Renal cortex interstitium (tissue), 15 donors: ENCODE measurements at places on chromosomes 16 and 17.

DNA sequence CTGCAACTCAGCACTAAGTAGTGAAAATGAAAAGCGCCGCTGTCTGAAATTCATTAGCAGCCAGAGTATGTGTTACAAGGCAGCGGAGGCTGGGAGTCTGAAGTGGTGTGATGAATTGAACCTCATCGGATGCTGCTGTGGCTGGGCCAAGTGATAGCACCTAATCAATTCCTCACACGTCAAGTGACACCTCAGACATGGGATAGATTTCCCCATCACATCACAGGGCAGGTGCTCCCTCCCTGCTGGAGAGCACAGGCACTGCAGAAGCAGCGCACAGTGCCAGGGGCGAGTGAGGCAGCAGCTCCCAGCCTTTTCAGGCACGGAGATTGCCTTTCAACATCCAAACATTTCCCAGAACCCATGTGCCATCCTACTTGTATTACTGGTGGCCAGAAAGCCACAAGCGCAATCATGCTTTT is 32.2 kb downstream of the DRC3 start:
- no peak for DNase-seq

- no peak for DNase-seq
Measured at GRCh38 chr16:9965079-9965478, 217.1 kb downstream of the GRIN2A start.

DNA sequence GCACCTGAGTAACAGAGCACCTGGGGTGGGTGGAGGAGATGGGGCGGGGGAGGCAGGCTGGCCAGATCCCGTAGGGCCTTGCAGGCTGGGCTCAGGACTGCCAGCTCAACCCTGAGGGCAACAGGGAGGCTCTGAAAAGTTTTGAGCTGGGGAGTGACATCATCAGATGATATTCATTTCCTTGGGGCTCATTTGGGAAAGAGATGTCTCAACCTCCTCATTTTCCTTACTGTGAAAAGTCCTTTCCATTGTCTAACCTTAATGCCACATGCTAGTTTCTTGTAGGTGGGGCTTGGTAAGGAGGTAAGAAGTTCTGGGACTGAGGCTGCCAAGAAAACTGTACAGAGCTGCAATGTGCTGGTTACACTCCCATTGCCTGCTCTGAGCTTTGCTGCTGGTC is 3.7 kb downstream of the TNS4 start:
- no peak for DNase-seq

- no peak for DNase-seq
Measured at GRCh38 chr16:85568519-85568918, 44.6 kb upstream of the GSE1 start.

- DNase-seq = no peak
Measured at GRCh38 chr16:4217204-4218131, 24.4 kb downstream of the SRL start.

DNA sequence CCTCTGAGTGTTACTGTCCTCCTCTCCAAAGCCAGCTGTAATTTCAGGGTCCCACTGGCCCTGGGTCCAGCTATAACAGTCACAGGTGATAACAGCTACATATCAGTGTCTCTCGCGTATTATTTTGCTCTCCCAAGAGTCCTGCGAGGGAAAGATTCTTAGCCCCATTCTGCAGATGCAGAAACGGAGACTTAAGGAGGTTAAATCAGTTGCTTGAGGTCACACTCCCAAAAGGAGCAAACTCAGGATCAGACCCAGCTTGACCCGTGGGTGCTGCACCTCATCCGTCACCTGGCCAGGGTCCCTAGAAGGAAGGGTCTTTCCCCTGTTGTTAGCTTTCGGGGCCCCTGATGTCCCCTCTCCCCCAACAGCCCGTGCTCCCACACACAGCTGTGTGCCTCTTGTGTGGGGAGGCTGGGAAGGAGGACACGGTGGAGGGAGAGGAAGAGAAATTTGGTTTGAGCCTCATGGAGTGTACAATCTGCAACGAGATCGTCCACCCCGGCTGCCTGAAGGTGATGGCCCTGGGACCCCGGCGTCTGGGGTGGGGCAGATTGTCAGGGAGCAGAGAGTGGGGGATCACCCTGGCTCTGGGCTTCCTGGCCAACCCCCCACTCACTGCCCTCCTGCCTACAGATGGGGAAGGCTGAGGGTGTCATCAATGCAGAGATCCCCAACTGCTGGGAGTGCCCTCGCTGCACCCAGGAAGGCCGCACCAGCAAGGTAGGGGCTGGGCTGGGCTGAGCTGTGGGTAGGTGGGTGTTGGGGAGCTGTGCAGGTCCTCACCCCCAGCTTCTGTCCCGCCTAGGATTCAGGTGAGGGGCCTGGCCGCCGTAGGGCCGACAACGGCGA is 3.8 kb downstream of the FBXL19 start:
- DNase-seq = no peak

- DNase-seq = no peak
Measured at GRCh38 chr16:10611825-10612342, 31.5 kb upstream of the EMP2 start.

DNA sequence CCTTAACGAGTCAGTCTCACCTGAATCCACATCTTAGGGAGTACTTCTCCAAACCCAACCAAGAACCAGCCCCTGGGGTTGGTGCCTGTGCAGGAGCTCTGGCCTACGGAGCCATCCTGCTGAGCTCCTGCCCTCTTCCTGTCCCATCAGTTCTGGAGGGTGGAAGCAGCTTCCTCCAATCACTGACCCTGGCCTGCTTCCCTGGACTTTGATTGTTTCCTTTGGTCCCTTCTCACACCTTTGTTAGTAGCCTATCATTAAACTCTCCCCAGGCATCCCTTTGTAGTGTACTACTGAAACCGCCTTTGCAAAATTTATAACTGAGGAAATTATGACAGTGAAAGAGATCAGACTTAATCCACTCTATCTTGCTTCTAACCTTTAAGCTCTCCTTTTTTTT is 21.1 kb upstream of the C16orf87 start:
- no peak for DNase-seq

- peak; percentile 74 for DNase-seq
Measured at GRCh38 chr17:29291163-29291752, 2.7 kb downstream of the NUFIP2 start.

- DNase-seq = no peak
Measured at GRCh38 chr17:42249681-42250446, 26.3 kb downstream of the STAT5B start.

- no peak for DNase-seq
Measured at GRCh38 chr16:88456356-88457292, 3.5 kb downstream of the ZFPM1 start.

GRCh38 chr17:8166731-8167130 is 4.0 kb upstream of the VAMP2 start:
- no peak for DNase-seq

GRCh38 chr16:81495321-81496234 is 51.0 kb downstream of the CMIP start:
- no peak for DNase-seq

DNA sequence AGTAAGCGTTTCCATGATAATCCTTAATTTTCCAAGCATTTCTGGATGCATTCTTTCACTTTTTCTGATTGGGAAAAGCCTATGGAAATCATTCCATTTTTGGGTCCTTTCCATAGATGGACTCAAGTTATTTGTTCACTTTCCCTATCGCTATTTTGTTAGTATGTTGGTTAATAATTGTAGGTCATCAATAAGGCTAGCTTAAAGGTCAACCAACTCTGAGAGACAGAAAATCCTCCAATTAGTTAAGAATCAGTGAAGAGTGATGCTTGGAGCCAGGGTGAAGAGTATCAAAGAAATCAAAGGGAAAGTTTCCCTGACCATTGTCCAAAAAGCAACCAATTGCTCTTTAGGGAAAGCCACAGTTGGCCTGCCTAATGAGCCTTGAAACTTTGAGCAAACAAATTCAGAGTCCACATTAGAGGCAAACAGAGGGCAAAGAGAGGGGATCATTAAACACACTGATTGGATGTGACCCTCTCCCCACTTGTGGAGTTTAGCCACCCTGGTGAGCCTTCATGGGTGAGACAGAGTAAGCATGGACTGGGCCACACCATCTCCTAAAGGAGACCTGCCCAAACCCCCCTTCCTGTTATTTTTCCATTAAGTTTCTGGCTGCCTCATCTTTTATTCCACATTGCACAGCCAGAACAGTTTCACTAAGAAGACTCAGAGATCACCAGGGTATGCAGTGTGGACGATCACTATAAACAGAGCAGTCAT is 133.4 kb upstream of the DYNLRB2 start:
- peak; percentile 49 for DNase-seq

DNA sequence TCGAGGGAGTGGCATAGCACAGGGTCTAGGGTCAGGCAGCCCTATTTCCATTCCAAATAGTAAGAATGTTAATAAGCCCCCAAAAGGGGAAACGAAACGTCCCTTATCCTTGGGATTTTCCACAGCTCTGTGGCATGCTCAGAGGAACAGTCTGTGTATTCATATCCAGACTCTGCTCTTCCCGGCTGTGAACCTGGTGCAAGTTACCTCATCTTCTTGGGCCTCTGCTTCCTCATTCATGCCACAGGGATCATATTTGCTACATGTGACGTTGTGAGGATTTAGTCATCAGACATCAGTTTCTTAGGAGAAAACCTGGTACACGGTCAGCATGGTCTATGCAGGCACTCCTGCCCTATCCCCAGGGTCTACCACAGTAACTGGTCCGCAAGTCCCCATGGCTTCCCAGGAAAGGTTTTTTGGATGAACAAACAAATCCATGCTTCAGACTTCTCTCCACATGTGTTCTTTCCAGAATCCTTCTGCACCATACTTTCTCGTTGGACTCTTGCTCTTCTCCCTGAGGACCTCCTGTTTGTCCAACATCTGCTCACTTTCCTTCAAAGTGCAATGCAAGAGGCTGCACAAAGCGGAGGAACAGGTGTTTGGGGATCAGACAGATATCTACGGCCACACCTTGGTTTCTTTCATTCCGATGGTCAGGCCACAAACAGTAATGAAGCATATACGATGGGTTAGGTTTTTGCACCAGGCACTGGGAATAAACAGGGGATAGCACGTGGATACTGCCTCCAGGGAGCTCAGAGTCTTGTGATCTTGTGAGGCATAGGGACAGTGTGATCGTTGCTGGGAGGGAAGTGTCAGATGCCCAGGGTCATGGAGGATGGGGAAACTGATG is 17.7 kb downstream of the GLP2R start:
- DNase-seq = no peak

GRCh38 chr17:4585638-4585994 is 1.3 kb downstream of the SMTNL2 start:
- no peak for DNase-seq

- peak; percentile 56 for DNase-seq
Measured at GRCh38 chr16:106623-107324, 28.7 kb downstream of the MPG start.

DNA sequence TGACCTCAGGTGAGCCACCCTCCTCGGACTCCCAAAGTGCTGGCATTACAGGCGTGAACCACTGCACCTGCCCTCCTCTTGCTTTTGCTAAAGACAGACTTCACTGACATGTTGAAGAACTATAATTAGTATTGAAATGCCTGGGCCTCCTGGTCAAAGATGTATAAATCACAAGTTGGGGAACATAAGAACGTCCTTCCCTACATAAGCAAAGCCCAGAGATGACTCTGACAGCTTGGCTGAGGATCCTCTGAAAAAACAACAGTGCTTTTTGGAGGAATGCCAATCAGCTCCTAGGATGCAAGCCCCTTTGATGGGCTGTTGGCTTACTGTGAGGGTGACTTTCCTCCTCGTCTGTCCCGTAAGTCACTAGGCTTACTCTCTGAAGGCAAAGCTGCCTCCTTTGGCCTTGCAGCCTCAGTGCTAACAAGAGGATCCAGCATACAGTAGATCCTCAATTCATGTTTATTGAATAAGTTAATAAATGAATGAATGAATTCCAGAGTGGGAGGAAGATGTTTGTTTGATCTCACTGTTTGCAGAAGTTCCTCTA is 6.3 kb downstream of the APOH start:
- no peak for DNase-seq

- no peak for DNase-seq
Measured at GRCh38 chr16:70663524-70664324, 17.4 kb downstream of the IL34 start.

DNA sequence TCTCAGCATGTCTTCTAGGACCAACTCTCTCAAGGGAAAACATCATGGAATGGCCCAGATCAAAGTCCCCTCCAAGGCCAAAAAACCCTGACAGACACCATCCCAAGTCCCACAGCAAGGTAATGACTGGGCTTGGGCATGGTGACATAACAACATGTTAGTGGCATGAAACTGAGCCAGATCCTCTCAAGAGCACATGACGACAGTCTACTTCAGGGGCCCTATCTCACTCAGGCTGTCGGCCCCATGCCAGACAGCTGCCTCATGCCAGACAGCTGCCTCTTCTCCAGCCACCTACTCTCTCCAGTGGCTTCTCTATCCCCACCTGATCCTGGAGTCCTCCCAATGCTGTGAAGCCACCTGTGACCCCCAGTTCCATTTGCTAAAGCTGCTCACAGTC is 18.4 kb downstream of the HSD11B2 start:
- no peak for DNase-seq

DNA sequence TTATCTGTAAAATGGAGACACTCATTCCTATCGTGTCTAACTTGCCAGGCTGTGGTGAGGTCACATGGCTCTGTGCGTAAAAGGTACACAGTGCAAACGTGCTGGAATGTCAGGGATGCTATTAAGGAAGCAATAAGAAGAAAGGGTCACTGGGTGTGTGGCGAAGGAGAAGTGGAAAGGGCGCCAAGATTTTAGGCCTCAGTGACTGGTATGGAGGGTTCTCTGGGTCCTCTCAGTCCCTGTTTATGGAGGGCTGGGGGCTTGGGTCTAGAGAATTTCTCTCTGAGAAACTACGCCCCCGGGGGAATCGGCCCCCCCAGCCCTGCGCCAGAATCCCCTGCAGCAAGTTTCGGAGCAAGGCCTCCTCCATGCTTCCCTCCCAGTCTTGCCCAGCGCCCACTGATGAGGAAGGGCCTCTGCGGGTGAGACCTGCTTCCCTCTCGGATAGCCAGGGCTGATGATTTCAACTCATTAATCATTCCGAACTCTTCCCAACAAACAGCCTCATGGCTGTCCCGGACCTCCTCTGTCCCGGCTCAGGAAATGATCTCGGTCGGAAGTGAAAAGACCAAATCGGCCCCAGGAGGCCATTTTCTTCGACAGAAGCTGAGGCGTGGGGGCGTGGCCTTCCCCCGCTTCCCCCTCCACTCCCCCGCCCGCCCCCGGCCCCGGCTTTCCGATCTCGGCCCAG is 1.2 kb upstream of the HEXIM1 start:
- DNase-seq = no peak

DNA sequence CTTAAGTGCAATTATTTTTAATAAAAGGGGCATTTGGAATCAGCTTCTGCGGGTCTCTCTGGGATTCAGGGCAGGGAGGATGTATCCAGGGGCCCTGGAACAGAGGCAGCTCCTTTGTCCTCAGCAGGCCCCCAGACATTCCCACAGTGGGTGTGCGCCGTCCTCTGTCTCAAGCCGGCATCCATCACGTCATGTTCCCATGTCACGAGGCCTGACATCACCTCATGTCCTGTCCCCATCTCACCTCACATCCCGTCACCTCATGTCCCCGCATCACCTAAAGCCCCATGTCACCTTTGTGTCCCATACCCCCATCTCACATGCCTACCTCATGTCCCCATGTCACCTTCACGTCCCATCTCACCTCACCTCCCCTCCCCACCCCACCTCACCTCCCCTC is 18.5 kb downstream of the GAA start:
- no peak for DNase-seq
